Renal pelvis (tissue), 12 donors: ENCODE measurements at places on chromosomes 1 and 21. TPM values are rescaled to one million over a fixed set of nuclear protein-coding genes. Genes with fewer than 3 reads are reported as not detected.
A peak's percentile ranks its signal among the peaks of the same experiment; 100 is the strongest.

DNA sequence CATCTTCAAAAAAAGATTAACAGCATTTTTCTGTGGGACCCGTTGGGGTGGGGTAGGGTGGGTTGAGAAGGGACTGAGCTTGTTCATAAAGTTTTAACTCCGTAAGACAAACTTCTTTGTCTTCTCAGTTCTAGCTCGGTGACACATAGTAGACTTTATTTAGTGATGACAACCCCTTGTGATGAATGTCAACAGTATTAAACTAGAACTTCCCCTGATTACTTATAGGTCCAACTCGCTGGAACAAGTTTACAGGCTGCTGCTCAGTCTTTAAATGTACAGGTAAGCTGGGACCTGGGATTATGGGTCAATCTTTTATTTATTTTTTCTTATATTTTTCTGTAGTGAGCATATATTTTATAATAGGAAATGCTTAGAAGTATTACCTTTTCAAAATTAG, 148.4 kb downstream of the CD247 start:
- DNase-seq: no peak

- DNase-seq: no peak
These were observed 962.2 kb downstream of the ADGRL2 start for GRCh38 chr1:82762829-82763532.

OR2T11 gene
- polyA plus RNA-seq: not detected

DNA sequence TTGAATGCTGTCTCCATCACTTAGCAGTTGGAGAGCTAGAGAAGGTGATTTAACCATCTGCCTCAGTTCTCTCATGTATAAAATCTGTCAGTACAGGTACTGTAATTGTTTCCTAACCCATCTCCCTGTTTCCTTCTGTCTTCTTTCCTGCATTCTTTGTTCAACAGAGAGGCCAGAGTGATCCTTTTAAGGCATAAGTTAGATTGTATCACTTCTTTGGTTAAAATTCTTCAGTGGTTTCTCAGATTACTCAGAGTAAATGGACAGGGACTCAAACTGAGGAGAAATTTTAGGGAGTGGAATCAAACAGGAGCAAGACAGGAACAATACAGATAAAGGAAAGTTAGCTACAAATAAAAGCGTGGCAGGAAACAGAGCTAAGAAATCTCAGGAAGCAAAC, 45.2 kb upstream of the SSX2IP start:
- DNase-seq: no peak

GRCh38 chr1:218755128-218755527, 410.0 kb downstream of the TGFB2 start:
- no peak for DNase-seq

NHLH2 gene
- not detected for polyA plus RNA-seq

GRCh38 chr1:116908820-116909511, 750 bp upstream of the PTGFRN start:
- DNase-seq: no peak

DNA sequence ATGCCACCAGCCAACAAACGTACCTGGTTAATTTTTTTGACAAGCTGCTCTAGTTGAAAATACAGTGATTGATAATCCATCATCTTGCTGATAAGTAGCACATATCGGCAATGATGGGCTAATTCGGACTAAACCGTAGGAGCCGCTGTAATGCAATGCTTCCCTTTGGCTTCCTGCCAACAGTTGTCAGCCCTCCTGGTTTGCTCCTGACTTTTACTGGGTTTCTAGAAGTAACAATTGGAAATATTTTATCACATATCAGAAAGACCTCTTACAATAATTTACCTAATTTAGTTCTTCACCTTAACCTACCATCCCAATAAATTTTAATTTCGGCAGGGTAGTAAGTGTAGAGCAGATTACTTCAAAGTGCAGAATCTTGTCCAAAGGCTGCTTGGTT, 148.5 kb downstream of the DHRS3 start:
- DNase-seq: no peak

DPM3 gene
- 50.3 TPM for polyA plus RNA-seq

SERPINC1 gene
- 0.75 TPM for polyA plus RNA-seq

DNA sequence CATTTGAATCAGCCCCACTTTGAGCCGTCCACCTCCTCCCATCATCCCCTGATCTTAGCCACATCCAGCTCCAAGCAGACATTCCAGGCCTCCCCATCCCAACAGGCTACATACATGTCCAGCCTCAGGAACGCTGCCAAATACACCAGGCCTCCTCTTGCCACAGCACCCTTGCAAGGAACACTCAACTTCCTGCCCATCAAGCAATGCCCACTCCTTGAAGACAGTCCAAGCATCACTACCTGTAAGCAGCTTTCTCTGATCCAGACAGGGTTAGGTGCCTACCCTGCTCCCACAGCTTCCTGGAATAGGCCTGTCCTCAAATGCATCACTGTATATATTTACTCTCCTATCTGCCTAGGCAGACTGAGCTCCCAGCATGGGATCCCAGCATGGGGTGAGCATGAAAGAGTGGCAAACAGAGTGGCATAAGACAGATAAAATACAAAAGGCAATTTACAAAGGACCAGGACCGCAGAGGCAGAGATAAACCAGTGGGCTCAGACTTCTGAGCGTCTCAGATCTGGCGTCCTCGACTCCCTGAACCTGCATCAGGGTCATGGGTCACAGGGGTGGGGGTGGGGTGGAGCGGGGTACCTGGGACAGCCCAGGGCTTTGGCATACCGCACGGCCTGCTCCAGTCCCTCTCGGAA, 816 bp downstream of the HYI start:
- DNase-seq: no peak

GRCh38 chr1:233114159-233114558, 163.7 kb downstream of the NTPCR start:
- no peak for DNase-seq

GDAP2 gene
- polyA plus RNA-seq: 13.7 TPM

CCDC185 gene
- polyA plus RNA-seq: not detected

GRCh38 chr1:209652121-209652735, at the start of gene LAMB3:
Gene LAMB3 (minus strand): TSS chr1:209652425. CDS start chr1:209650944, 1,481 bp downstream.
- no peak for DNase-seq

C1orf50 gene
- 15.3 TPM for polyA plus RNA-seq

TCHH gene
- 0.03 TPM for polyA plus RNA-seq

SLC44A5 gene
- polyA plus RNA-seq: 9.6 TPM

- DNase-seq: peak; percentile 31
These were observed 80.0 kb upstream of the CNTN2 start for GRCh38 chr1:204962742-204963632.

CAMK1G gene
- 4.7 TPM for polyA plus RNA-seq

DDR2 gene
- polyA plus RNA-seq: 16.3 TPM

CLIC6 gene
- 2.8 TPM for polyA plus RNA-seq

MIER1 gene
- polyA plus RNA-seq: 33.3 TPM

GRCh38 chr1:24888971-24889676, 41.0 kb downstream of the RUNX3 start:
- no peak for DNase-seq

RHOC gene
- 230 TPM for polyA plus RNA-seq

PDZK1 gene
- 186 TPM for polyA plus RNA-seq
